ENCODE measurements at places on chromosomes 1 and 21.

- DNase-seq, result no peak
Observed at GRCh38 chr1:93608187-93609109, 73.2 kb downstream of the BCAR3 start.

GRCh38 chr1:4462831-4463484 lies 191.5 kb upstream of the AJAP1 start:
- no peak for DNase-seq

DNA sequence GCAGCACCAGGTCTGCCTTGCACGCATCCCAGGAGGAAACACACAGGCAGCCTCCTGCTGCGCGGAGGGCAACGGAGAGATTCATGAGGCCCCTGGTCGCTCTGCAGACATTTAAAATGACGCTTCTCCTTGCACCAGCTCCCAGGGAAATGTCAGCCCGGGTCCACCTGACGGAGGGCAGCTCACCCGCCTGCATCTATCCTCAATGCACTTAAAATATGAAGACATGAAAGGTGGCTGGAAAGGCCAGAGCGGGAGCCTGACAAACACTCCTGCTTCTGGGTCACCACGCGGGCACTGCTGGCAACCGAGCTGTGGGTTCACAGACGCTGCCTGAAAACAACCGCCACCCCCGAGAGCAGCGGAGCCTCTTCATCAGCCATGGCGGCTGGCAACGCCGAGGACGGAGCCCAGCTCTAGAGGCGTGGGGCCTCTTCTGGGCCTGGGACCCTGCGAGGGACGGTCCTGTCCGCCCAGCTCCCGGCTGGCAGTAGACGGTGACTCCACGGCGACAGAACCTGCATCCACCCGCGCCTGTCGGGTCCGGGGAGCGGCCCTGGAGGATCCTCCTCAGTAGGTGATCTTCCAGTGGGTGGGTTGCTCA lies 22.7 kb downstream of the POFUT2 start:
- DNase-seq, result no peak

GRCh38 chr21:20151741-20152140 lies 846.5 kb upstream of the NCAM2 start:
- no peak for DNase-seq

GRCh38 chr21:39647476-39647875 lies 34.7 kb downstream of the B3GALT5 start:
- no peak for DNase-seq

GRCh38 chr1:57188168-57188567 lies 222.4 kb upstream of the C8B start:
- DNase-seq, result no peak

DNA sequence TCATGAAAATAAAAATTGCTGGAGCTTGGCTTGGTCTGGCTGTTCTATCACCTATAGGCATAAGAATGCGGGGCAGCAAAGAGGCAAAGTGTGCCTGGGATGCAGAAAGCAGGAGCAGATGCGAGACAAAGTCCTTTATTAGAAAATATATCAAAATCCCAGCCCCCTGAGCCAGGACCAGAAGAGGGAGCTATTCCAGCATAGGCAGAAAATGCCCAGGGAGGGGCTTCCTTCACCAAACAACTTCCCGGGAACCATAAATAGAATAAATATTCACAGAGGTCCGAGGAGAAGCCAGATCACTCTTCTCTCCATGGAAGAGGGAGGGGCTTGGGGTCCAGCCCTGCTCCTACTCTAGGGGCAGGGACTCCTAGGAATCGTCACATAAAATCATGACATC lies 5.0 kb downstream of the PPOX start:
- DNase-seq, result no peak

GRCh38 chr1:217040711-217041455 lies 317.7 kb upstream of the ESRRG start:
- no peak for DNase-seq

- no peak for DNase-seq
Observed at GRCh38 chr1:75672108-75672507, 52.4 kb upstream of the ACADM start.

GRCh38 chr1:56551691-56552090 lies 27.7 kb downstream of the PLPP3 start:
- DNase-seq, result no peak

DNA sequence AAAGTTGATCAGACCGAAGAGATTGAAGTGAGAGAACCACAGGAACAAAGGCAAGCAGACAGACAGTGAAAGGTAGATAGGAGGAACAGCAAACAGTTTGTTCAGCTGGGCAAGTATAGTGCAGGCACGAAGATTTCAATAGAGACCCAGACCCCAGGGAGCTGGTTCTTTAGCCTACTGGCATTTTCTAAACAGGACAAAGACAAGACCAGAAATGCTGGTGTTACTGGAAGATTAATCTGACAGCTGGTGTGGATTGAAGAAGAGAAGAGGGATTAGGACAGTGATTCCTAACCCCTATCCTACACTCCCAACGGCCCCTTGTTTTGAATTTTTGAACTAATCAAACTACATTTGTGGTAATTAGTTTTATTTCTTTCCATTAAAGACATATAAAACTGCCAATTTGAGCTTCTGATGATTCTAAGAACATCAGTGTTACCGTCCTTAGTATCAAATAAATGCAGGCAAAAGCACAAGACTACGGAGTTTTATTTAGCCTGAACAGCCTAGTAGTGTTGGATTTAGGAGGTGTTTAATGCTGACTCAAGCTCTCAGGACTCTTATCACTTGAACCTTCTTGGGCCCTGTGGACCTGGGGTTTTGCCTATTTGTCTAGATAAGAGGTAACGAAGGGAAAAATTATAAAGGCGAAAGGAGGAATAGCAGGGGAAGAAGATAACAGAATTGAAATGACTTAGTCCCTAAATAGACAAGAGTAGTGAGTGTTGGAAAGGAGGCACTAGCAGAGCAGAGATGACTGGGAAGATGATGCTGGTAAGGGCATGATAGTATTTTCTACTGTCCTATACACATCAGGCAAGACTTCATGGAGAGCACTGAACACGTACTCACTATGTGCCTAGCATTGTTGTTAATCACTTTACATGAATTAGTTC lies 2.0 kb downstream of the NPL start:
- DNase-seq, result no peak

DNA sequence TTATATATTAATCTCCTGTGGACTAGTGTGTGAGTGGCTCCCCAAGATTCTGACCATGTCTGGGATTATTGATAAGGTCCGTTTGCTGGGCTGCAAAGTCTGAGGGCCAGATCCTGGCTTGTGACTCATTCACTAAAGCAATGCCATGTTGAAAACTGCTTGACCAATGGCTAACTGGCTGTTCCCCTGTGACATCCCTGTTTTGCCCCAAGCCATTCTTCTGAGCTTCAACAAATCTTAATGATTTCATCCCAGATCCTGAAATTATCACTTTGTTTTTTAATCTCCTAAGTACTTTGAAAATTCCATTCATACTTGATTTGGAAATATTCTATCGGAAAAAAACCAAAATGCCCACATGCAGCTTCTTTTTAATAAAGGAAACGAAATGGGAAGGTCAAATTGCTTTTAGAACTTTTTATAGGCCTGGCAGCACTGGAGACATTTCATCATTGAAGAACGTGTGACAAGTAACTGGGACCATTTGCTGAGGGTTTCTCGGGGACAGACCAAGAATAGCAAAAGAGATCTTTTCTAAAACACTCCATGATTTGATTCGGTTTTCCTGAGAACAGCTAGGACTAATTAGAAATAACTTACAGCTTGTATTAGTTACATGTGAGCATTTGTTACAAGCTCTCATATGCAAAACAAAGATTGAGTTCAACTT lies 121.3 kb downstream of the TGFB2 start:
- DNase-seq, result no peak

- DNase-seq, result no peak
Observed at GRCh38 chr1:91552091-91552490, 51.4 kb downstream of the CDC7 start.

- DNase-seq, result no peak
Observed at GRCh38 chr1:9719978-9720722, 68.6 kb downstream of the PIK3CD start.

DNA sequence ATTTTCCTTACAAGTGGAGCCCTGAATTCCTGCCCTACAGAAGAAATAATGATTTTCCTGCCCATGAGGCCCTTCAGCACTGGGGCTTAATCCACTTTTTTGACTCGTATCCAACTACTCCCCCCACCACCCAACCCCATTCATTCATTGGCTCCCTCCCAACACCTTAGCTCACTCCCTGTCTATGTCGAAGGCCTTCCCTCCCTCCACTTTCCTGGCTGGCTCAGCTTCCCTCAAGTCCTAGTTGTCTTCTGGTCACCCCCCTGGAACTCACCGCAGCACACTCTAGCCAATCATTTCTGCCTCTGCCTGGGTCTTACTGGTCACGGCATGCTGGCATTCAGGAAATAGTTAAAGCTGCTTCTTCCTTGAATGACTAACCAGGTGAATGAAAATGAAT lies 118.9 kb downstream of the PGBD5 start:
- no peak for DNase-seq

DNA sequence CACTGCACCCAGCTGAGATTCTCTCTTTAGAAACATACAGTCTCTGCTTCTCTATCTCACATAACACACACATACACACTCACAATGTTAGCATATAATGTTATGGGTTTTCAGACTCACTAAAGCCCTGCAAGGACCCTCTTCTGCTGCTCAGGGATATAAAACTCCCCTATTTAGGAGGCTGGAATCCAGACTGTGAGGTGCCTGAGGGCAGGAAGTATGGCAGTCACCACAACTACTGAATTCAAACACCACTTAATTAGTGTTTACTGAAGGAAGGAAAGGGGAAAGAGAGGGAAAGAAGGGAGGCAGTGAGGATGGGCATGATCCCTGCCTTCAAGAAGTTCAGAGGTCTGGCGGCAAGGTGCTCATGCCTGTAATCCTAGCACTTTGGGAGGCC lies 7.8 kb upstream of the CDK18 start:
- no peak for DNase-seq

- DNase-seq, result no peak
Observed at GRCh38 chr1:86828024-86828423, 85.9 kb downstream of the SELENOF start.

GRCh38 chr1:185679220-185679619 lies 55.0 kb upstream of the HMCN1 start:
- DNase-seq, result no peak

DNA sequence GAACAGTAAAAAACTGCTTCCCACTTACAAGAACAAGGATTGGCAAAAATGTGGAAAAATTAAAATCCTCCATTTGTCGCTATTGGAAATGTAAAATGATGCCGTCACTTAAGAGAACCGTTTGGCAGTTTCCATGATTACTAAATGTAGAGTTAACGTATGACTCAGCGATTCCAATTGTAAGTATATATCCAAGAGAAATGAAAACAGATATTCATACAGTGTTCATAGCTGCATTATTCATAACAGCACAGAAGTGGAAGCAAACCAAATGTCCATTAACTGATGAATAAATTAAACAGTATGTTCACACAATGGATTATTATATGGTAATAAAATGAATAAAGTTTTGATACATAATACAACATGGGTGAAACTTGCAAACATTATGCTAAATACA lies 971.0 kb downstream of the AMY1C start:
- no peak for DNase-seq

GRCh38 chr21:45502600-45502999 lies 39.6 kb downstream of the SLC19A1 start:
- DNase-seq, result no peak

GRCh38 chr1:207911856-207912760 lies 1.2 kb upstream of the CD34 start:
- DNase-seq, result no peak

GRCh38 chr1:66450043-66450514 lies 83.9 kb upstream of the SGIP1 start:
- no peak for DNase-seq

DNA sequence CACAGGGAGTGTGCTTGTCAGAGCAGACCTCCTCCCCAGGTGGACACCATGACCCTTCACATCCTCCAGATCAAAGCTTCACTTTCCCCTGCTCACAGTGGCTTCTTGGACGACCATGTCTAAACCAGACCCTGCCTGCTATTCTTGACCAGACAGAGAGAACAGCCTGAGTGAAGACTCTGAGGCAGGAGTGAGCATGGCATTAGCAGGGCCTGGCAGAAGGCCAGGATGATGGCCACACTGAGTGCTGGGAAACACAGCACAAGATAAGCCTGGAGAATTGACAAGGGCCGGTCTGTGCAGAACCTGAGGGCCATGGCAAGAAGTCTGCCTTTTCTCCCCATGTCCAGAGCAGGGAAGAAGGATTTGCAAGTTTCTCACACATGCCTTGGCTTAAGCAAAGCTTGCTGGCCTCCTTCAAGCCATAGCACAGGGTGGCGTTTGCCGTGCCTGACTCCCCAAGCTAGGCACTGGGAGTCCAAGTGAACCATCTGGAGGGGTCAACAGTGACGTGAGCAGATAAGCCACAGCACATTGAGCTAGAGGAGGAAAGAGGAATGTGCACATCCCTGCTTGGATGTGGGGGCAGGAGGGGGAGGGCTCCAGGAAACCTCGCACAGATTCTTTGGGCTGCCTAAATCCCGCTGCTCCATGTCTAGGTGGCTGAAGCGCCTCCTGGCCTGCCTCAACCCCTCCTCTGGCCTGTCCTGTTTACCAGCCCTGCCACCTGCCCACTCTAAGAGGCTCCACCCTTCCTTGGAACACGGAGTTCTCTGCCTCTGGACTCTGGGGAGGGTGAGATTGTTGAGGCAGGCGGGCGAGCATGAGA lies 87.1 kb downstream of the CD58 start:
- no peak for DNase-seq

DNA sequence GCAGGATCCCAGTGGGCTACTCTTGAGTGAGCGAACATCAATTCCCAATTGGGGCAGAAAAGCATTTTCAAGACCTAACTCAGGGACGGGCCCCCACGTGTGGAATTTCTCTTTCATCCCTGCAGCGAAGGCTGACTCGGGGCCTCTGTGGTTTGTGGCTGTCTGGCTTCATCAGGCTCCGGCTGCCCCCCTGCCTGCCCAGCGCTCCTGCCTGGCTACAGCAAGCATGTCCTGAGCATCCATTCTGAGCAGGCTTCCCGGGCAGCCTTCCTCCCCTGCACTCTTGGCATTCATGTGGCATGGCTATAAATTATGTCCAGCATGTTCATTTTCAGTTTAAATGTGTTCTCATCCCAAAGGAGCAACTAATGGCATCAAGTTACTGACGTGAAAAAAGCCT lies 588.1 kb downstream of the KIF26B start:
- DNase-seq, result no peak

- DNase-seq, result no peak
Observed at GRCh38 chr1:246587606-246588005, 21.4 kb downstream of the CNST start.

DNA sequence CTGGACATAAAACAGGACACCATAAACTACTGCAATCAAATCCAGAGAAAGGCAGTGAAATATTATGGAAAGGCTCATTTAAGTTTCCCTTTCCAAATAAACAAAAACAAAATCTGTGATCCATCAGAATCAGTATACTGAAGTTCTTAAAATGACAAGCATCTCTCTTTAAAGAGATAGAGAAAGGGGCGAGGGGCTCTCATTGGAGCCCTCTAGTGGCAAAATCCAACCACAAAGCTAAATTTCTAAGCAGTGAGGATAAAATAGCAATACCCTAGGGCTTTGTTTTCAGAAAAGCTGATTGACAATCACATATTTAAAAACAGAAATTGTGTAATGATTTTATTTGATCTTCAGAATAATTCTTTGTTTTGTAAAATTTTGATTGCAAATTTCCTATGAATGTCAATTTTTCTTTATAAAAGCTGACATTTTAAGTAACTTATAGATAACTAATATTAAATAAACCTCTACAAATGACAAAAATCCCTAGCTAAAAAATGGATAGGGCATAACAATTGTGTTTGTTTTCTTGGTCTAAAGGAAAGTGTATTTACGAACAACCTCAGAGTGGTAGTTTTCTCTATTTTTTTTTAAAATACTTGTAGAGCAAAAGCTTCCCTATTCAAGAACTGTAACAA lies 138.2 kb downstream of the COL24A1 start:
- no peak for DNase-seq

Measured in C1 segment of cervical spinal cord (tissue), 14 donors.